ENCODE measurements at places on chromosomes 2 and 18.

- DNase-seq = no peak
These were observed 3.8 kb downstream of the COL4A4 start for GRCh38 chr2:227160164-227160563.

DNA sequence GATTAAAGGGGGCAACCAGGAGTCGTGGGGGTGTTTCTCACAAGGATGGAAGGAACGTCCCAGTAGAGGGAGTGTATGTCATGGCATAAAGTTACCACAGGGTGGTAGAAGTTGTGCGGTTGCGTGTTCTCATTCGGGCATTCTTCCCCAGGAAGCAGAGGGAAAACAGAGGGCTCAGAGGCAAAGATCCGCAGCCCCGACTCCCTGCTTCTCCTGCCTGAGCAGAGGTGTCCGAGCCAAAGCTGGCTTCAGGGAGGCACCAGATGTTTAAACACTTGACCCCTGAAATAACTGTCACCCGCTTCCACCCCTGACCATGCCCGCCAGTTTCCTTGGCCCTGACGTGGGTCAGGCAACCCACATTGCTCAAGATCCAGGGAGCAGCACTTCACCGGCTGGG is 83.7 kb downstream of the EN1 start:
- DNase-seq = peak; percentile 26

- DNase-seq = no peak
These were observed 97.2 kb upstream of the GPR45 start for GRCh38 chr2:105144152-105144940.

DNA sequence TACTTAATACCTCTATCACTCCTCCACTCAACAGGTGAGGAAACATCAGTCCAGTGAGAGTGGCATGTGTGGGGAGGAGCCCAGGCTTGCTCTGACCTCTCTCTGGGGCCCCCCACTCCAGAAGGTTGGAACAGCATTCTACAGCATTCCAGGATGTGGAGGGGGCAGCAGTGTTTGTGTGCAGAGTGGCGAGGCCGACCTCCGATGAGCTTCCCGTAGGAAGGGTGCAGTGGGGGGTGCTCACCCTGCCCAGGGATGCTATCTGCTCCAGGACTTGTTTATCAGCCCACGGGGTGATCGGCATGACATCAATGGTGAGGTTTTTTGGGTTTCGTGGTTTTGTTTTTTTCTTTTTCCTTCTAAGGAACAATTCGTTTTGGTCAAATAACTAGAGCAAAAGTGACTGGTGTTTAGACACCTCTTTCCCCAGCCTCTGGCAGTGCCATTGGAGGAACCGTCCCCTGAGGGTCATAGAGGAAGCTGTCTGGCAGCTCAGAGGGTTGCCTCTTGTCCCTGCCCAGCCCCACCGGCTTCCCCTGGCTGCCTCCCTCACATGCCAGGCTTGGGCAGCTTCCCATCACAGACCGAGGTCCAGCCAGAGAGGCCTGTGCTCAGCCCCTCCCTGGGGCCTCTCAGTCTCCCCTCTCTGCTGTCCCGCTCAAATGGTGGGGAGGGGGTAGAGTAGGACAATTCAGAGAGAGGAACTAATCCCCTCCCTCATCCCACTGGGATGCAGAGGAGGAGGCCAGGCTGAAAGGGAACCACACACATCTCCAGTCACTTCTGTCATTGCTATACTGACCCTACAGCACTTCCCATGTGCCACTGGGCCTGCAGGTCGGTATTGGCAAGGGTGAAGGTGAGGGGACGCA is 96.5 kb downstream of the ZFP36L2 start:
- no peak for DNase-seq

- no peak for DNase-seq
These were observed 22.0 kb downstream of the KATNAL2 start for GRCh38 chr18:46939337-46939963.

DNA sequence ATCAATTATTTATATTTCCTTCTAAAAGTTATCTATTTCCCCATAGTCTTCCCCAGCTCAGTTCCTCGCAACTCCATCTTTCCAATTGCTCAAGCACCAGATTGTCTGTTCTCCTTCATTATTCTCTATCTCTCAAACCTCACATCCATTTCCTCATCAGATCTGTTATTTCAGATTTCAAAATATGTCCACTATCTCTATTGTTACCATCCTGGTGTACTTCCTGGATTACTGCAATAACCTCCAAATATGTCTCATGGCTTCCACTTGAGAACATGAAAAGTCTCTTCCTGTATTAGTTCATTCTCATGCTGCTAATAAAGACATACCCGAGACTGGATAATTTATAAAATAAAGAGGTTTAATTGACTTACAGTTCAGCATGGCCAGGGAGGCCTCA is 641.7 kb upstream of the ZEB2 start:
- no peak for DNase-seq

DNA sequence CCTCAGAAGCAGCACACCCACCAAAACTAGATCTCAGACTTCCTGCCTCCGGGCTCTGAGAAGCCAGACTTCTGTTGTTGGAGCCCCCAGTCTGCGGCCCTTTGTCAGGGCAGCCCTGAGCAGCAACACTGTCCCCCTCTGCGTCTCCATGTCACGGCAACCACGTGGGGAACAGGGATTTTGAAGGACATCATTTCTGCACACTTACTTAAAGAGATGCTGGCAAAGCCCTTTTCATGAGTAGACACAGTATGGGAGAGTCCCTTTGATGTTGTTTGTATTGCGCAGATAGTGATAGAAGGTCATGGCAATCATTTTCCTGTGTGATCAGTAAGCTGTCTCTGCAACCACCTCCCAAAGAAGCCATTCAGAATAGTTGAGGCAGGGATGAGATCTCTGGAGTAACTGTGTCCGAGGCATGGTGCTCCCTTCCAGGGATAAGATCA is 69.1 kb upstream of the ID2 start:
- DNase-seq = no peak

GRCh38 chr2:134408386-134408785 is 154.5 kb downstream of the MGAT5 start:
- DNase-seq = no peak

GRCh38 chr2:48461721-48462120 is 68.2 kb upstream of the STON1 start:
- DNase-seq = no peak

- peak; percentile 14 for DNase-seq
These were observed 235.2 kb upstream of the THSD7B start for GRCh38 chr2:136530146-136530545.

GRCh38 chr2:128714285-128714684 is 395.6 kb upstream of the HS6ST1 start:
- DNase-seq = no peak

- DNase-seq = no peak
These were observed 43.0 kb downstream of the FIGN start for GRCh38 chr2:163692611-163693482.

DNA sequence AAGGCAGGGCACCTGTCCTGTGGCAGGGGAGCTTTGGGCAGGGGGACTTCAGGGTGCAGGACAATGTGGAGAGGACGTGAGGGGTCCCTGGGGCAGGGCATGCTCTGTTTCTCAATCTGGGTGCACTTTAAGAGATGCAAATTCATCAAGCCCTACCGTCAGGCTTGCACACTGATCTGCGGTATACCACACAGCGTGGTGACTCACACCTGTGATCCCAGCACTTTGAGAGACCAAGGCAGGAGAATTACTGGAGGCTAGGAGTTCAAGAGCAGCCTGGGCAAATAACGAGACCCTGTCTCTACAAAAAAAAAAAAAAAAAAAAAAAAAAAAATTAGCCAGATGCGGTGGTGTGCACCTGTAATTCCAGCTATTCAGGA is 10.2 kb upstream of the GPC1 start:
- no peak for DNase-seq

- DNase-seq = no peak
These were observed 311.9 kb downstream of the TXNL1 start for GRCh38 chr18:56326336-56327072.

DNA sequence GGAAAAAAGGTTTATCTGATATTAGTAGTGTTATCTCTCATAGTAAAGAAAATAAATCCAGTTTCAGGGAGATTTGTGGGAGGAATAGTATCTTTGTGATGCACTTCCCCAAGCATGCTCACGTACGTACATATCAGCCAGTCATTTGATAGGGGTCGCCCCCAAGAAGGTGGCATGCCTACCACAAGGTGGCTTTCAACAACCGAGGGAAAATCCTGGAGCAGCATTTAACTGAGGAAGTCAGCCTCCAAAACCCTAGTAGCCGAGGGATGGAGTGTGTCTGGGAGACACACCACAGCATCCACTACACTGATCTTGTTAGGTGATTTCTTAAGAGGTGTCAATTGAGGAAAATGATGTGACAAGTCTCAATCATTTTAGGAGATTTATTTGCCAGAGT is 623.9 kb downstream of the NYAP2 start:
- DNase-seq = no peak

DNA sequence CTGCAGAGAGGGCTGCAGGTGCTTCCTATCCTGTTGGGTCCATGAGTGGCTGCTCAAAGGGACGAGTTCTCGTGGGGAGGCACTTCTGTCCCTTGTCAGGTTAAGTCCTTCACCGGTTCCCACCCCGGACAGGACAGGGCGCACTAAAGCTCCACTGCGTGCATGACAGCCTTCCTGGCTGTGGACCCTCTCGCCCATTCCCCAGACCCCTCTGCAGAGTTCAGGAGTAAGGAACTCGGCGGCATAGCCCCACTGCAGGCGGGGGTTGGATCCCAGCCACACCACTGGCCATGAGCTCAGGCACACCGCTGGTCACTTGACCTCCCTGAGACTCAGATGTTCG is 147.5 kb upstream of the ID2 start:
- DNase-seq = no peak

- no peak for DNase-seq
These were observed 261.5 kb downstream of the MYCN start for GRCh38 chr2:16201848-16202247.

DNA sequence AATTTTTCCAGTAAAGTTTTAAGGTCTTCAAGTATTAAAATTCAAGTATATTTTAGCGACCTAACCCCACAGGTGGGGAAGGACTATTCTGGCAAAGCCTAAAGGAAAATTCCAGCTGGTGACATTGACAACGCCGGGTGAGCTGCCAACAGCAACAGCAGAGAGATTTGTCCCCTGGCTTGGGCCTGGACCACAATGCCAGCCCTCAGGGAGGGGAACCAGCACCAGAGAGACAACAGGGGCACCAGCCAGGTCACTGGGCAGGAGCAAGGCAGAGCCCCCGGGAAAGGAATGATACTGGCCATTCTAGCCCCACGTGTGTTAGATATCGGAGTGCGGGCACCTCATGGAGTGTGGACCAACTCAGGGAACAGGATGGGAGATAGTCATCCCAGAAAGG is 95.7 kb downstream of the ARMC9 start:
- no peak for DNase-seq

- DNase-seq = peak; percentile 13
These were observed 108.2 kb upstream of the RAB12 start for GRCh38 chr18:8501044-8501443.

GRCh38 chr2:58925676-58926081 is 684.6 kb upstream of the FANCL start:
- no peak for DNase-seq

GRCh38 chr2:180955101-180955500 is 25.3 kb upstream of the UBE2E3 start:
- no peak for DNase-seq

- DNase-seq = no peak
These were observed 284.6 kb downstream of the MYT1L start for GRCh38 chr2:2046497-2046896.

DNA sequence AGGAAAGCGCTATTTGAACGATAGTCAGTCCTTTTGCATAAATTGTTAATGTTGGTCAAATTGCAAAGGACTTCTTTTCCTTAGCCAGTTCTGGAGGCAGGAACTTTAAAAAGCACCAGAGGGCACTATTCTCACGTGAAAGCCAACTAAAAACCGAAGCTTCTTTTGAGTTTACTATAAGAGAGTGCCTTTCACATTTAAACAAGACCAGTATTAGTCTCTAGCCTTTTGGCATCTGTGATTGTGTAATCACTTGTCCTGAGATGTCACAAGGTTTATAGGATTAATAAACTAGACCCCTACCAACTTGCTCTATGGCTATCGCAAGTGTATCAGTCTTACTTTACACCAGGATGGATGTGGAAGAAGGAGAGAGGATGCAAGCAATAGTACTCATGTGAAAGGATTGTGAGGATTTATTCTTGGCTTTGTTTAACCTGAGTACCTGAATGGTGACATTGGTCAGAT is 14.4 kb upstream of the STAT4 start:
- DNase-seq = peak; percentile 51

DNA sequence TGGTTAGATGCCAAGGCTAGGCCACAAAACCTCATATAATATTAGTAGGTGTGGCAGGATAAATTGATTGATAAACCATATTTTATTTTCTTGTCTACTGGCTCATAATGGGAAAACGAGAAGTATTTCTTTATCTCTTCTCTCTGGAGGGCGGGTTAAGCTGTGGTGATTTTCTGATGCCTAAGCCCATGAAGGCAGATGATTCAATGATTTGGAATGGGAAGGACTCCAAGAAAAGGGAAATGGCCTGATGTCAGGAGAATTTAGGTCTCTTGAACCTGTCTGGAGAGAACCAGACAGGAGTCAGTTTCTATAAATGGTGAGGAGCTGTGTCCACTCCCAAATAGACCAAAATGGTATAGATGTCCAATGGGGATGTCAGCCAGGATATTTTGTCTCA is 18.7 kb upstream of the MAP4K3 start:
- DNase-seq = no peak

GRCh38 chr2:10935953-10936942 is 24.5 kb downstream of the KCNF1 start:
- DNase-seq = peak; percentile 57

GRCh38 chr18:55838841-55839240 is 250.8 kb upstream of the TCF4 start:
- no peak for DNase-seq

- no peak for DNase-seq
These were observed 528.1 kb upstream of the DCC start for GRCh38 chr18:51811883-51812282.

DNA sequence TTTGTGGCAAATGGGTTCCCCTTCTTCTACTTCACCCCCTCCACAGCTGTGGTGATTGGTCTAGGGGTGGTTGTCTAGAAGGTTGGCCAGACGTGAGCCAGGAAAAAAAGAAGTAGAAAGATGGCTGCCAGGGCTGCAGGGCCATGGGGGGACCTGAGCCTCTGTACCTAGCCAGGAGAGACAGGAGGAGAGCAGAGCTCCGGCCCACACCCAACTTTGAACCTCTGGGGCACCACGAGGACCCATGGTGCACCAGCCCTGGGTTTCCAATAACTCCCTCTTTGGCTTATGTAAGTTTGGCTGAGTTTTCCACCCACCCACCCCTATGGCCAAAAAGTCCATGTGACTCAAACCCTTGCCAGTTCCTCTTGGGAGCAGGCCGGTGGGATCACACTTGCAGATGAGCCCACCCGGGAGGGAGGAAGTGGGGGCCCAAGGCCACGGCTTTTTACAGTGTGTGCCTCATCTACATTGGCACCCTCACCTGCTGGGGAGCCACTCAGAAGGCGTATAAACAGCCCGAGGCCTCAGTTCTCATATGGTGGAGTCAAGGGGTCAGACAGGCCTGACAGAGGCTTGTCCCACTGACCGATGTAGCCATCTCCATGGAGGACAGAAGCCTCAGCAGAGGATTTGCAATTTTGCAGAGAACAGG is 293.1 kb upstream of the HDAC4 start:
- no peak for DNase-seq

Data from T47D (cell line).